EH (cell line): ENCODE measurements at places on chromosomes 1 and 21.

DNA sequence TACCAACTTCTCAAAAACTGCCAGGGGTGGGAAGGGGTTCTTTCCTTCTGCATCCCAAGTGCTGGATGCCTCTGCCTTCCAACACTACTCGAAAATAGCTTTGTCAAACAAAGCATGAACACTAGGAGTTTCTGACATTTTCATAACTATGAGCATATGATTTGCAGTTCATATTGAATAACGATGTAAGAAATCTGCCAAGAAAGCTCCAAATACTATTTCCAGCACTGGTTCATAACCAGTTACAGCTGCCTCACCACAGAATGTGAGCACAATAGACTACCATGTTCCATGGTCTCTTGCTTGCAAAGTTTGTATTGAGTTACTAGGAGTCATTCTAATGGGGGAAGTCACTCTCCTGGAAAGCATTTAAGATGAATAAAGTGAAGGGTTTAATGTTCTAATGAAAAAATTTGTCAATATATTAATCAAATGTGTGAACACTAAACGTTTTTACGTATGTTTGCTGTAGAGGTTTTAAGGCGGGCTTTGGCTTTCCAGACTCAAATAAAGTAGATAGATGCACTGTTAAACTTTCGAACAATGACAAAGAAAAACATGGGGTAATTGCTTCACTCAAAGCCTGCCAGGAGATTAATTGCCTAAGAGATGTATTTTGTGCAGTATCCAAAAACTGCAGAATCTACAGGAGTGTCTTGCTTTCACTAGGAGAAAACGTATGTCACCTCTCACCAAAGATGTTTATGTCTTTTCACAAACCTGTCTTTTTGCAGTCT is 78.6 kb upstream of the UBE2U start:
- no peak for DNase-seq

DNA sequence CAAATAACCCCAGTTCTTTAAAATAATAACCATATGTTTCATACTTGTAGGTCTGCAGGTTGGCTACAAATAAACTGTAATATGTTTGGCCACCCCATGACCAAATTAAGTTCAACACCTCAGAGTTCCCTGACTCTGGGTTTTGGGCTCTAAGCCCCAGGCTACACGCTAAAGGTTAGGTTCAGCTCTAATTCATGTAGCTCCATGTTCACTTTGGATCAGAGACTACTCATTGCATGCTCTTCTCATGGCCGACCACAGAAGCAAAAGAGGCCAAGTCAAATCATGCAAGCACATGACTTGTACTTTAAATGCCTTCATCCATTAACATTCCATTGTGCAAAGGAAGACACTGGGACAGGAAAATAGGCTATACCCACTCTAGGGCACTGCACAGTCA is 66.2 kb downstream of the MRPL39 start:
- no peak for DNase-seq

DNA sequence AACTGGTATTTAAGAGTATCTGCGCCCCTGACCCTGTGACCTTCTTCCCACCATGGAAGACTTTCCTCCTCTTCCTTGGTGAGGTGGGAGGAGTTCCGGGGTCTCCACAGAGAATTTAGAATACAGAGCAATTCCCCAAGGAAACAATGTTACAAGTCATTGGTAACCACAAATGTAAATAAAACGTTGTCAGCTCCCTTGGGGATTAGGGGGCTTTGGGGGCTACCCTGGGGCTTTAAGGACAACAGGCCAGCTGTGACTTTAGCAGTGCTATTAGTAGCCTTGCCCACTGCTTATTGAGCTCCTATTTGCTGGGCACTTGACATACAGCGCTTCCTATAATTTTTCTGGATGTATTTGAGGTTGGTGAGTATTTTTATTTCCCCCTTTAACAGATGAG is 69.0 kb downstream of the IGSF21 start:
- DNase-seq, result no peak

DNA sequence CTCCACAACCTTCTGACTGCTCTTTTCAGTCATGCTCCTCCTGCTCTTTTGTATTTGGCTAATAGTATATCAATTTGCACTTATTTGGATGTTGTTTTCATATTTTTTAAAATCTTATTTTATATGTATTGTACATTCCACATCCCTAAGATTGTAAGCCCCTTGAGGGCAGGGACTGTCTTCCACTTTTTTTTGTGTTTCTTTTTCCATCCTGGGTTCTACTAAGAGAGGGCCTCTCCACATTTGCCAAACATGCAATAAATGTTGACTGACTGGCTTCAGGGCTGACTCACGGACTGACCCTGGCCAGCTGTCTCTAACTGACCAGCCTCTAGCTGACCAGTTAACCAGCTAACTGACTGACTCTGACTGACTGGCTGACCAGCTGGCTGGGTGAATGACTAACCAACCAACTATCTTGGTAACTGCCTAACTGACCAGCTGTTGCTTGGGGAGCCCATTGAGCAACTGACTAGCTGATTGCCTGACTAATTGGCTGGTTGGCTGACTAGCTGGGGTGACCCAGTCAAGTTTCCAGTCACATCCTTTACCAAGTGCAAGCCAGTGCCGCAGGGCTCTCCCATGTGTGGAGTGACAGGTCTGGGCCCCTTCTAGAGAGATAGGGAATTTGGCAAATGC is 16.1 kb downstream of the CSF1 start:
- peak; percentile 64 for DNase-seq
